ENCODE measurements at places on chromosomes 3 and 15.

DNA sequence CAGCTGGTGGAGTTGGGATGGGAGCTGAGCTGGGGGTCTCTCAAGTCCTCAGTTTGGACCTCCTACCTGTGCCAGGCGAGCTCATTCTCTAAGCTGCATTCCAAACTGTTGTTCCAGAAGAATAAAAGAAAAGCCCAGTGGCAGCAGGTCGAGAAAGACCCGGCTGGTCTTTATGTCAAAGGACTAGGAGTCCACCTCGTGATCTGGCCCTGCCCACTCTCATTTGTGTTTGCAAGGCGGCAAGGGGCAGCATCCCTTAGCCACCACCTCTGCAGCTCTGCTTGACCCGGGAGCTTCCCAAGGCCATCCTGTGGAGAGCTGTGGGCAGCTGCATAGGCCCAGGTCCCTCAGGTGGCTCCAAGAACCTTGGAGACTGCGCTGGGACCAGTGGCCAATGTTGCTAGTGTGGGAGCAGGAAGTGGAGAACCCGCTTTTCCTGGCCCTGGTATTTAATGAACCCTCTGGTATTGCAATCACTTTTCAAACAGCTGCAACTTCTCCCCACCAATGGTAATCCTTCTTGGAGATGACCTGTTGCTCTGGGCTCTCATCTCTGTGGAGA lies 30.9 kb downstream of the KY start:
- DNase-seq: no peak

DNA sequence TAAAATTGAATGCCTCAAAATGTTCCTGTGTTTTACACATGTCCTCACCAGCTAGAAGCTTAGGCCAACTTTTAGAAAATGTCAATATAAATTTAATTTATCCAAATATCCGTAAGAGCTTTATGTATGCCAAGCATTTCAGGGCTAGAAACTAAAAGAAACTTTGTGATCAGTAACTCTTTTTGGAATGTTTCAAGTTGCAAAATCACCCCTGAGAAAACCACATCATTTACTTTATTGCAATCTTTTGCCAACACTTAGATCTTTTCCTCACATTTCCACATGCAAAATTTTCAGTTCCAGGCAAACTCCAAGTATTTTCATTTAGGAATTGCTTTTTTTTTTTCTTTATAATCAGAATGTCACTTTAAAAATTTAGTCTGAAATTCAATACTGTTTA lies 20.1 kb upstream of the IGF1R start:
- DNase-seq: no peak

DNA sequence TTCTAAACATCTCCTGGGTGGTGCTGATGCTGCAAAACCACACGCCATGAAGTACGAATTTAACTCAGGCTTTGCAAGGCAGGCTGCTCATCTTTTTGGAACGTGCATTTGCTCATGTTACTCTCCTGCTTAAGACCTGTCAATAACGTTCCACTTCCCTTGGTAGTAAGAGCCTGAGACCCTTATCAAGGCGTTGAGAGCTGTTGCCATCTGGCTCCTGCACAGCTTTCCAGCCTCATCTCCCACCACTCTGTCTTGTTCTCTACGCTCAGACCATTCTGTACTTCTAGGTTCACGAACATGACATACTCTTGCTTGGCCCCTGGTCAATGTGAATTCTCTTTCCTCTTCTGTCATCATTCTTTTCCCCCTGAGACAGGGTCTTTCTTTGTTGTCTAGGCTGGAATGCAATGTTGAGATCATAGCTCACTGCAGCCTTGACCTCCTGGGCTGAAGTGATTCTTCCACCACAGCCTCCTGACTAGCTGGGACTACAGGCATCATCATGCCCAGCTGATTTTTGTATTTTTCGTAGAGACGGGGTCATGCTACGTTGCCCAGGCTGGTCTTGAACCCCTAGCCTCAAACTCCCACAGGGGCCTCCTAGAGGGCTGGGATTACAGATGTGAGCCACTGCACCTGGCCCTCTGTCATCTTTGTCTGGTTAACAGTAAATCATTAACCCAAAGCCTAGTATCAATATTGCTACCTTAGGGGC lies 202.8 kb downstream of the CADPS start:
- DNase-seq: no peak

- no peak for DNase-seq
These were observed 19.3 kb downstream of the UBR1 start for GRCh38 chr15:43086551-43086950.

DNA sequence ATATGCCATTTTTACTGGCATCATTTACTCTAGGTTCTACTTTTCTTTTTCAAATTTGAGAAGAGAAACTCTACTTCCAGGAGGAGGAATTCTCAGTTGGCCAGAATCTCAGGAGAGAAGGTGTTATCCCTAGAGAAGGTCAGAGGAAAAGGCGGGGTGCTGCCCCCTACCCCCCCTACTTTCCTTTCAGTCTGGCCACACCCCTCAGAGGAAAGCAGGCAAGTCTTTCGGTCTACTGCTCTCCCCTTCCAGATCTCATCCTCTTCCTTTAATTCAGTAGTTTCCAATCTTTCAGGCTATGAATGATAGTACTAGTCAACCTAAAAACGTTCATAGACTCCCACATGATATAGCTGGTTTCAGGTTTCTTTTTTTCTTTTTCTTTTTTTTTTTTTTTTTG lies 366.5 kb upstream of the TBL1XR1 start:
- no peak for DNase-seq

GRCh38 chr3:178475062-178475461 lies 61.2 kb upstream of the KCNMB2 start:
- no peak for DNase-seq

DNA sequence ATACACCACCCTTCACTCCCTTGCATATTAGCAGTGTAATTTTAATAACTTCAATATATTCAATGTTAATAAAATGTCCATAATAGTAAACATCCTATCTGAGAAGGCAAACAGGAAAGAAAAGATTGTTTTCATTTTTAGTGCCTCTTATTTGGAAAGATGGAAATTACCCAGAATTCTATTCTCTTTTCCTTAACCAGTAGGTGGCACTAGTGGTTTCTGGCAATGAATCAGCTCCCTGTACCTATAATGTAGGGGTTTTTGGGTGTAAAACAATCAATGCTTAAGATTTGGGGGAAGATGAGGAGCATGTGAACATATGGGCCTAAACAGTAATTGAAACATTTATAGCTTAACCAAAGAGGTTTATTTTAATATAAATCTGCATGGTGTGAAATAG lies 5.7 kb upstream of the SEMA6D start:
- DNase-seq: no peak

DNA sequence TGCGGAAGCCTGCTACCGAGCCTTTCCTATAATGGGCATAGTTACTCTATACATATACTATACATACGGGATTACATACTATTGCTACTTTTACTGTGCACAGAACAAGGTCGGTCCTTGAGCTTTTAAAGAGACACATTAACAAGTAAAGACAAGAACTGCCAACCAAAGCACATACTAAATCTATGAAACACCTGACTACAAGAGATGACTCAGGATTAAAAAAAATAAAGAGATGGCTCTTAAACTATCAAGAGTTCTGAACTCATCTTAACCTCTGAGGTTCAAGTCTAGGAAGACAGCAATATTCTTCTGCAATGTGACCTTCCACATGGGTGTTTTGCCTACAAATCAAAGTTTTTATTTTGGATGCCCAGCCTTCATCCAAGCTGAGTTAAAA lies 106.8 kb downstream of the TNIK start:
- DNase-seq: no peak

- no peak for DNase-seq
These were observed 45.4 kb upstream of the DLG1 start for GRCh38 chr3:197343656-197344408.

DNA sequence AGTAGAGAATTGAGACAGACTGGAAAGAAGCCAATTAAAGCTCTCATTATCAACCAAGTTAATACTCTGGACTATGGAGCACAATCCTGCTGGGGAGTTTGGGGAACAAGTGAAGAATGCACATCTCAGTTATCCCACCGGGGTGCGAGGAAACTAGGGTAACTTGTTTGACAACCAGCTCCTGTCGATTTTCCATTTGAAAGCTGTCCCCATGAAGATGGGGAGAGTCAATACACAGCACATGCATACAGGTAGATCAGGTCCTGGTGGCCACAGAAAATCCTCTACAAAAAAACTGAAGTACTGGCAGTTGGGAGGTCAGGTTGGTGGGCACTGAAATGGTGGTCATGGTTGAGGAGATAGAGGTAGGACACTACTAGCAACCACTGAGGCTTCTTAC lies 25.7 kb upstream of the GRAMD1C start:
- no peak for DNase-seq

DNA sequence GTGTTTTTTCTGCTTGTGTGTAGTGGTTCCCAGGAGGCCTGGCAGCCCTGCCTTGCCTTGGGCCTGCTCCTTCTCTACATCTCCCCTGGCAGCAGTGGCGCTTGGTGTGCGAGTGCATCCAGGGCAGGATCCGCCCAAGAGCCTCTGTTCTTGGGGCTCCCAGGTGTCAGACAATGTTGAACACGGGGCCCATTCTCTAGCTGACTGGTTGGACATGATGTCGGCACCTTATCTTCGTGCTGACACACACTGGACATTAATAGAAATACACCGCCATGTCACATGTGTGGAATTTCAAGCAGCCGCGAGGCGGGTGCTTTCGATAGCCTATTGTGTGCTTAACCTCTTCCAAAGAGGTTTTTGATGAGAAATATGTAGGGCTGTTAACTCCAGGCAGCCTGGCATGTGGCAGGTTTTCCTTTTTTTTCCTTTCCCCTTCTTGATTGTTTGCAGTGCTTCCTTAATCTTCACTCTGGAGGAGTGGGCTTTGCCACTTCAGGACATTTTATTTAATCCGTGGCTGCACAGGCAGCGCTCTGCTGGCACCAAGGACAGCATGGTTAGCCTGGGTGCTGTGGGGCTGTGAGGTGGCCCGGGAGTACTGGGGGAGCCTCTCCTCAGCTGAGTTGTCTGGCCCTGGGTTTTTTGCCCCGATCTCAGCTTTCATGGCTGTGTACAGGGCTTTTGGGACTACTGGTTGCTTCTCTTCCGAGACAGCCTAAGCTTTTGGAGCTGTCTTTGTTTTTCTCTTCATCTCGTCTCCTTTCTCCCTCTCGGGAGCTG lies 42.5 kb downstream of the CHCHD6 start:
- DNase-seq: no peak

GRCh38 chr15:39499042-39499441 lies 81.8 kb upstream of the THBS1 start:
- DNase-seq: no peak

DNA sequence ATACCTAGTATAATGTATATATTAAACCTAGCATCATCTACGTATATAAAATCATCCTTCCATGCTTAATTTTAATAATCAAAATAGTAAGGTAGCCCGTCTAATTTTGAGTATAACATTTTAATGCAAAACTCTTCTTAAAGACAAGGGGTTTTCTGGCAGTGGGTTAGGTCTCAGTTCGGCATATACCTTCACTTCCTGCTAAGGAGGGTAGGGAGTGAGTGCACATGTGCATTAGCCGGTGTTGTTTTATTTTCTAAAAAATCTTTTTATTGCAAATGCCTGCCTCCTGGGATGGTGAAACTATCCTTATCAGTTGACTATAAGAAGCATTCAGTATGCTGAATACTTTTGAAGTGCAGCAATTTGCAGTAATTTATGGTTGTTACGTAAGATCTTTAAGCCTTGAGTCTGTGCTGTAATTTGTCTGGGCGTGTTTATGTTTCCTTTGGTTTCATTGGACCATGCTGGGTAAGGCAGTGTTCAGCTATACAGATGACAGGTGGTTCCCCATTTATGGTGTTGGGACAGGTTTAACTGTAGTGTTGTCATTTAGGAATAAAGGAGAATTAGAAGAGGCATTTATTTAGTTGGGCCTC lies 11.7 kb downstream of the ARHGEF26 start:
- DNase-seq: no peak

- DNase-seq: no peak
These were observed 28.8 kb downstream of the PPM1L start for GRCh38 chr3:160784853-160785252.

DNA sequence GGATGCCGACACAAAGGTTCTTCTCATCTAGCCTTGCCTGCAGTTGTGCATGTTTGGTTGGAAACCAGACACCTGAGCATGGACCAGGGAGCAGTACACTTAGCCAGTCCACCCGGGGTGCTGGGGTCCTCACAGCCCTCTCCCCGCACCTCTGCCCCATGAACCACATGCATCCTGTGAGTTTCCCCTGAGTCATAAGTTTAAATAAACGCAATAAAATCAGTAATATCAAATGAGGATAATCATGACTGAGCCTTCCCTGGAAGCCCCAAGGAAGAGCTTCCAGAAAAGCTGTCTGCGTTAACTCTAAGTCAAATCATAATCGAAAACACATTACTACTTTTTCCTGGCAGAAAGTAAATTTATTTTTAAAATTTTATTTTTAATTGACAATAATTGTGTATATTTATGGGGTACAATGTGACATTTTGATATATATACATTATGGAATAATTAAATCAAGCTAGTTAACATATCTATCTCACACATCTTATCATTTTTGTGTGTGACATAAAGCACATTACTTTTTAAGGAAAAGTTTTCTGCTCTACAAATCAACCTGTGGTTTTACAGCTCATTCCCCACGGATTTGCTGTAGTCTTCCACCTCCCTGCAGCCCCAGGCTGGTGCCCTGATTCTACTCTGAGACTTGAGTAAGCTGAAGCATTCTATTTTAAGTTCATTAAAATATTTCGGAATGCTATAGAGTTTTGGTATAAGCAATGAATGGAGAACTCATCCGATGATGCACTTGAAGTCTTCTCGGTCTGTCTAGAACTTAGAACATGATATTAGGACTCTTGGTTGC lies 166.0 kb upstream of the EIF1B start:
- no peak for DNase-seq

GRCh38 chr3:32398531-32398930 lies 6.9 kb downstream of the CMTM7 start:
- no peak for DNase-seq

GRCh38 chr15:25251700-25252390 lies 187.0 kb downstream of the UBE3A start:
- DNase-seq: no peak

DNA sequence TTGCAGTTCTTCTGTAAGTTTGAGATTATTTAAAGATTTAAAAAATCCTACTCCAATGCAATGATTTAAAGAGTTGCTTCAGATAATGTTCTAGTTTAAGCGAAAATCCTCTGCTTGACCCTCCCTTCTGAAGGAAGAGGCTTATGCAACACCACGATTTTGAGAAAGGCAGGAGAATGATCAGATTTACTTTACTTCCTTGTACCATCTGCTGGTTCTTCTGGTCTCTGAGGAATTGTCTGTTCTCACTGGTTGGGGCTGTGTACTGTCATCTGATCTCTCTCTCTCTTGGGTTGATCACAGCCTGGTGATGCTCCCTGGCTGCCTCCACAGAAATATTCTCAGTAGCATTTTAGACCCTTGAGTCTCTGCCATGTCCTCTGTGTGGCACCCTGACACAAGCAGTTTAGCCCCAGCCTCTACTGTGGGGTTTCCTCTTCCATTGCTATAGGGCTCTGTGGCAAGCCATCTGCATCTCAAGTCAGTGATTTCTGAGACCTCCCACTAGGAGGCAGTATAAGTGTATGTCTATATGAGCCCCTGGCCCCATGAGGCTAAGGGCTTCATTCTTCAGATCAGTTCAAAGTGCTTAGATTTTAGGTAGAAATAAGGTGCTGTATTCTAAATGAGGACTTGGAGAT lies 50.8 kb upstream of the PLAAT1 start:
- DNase-seq: no peak

GRCh38 chr15:32099956-32100684 lies 69.8 kb downstream of the CHRNA7 start:
- DNase-seq: no peak
